ENCODE measurements at places on chromosomes 6 and 20. TPM values are rescaled to one million over a fixed set of nuclear protein-coding genes. Genes with fewer than 3 reads are reported as not detected.

DNA sequence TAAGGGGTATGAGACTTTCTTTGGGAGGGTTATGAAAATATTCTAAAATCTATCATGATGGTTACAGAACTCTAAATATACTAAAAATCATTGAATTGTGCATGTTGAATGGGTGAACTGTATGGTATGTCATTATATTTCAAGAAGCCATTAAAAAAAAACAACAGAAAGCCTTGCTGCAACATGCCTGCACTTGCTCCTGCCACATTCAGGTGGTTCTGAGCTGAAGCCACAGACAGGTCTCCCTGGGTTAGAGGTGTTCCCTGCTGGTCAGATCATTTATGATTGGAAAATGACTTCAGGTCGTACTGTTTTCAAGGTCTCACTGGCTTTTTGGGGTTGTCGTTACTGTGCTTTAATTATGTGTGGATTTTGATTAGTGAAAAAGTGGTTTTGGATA, 13.3 kb downstream of the GMPR start:
- H3K27me3 ChIP-seq, result no peaks in the 10 kb centered on the region
- H3K4me3 ChIP-seq, result no peak overlapping the region
- DNase-seq, result no peak
- no peaks in the 10 kb centered on the region for H3K36me3 ChIP-seq
- no peaks in the 10 kb centered on the region for H3K4me1 ChIP-seq

- no peaks in the 10 kb centered on the region for H3K4me1 ChIP-seq
These were observed 134.8 kb upstream of the FOXA2 start for GRCh38 chr20:22719167-22719591.

GRCh38 chr6:123908797-123909196, 105.1 kb downstream of the NKAIN2 start:
- no peak for DNase-seq
- H3K4me1 ChIP-seq, result no peaks in the 10 kb centered on the region
- no peak overlapping the region for H3K27ac ChIP-seq
- H3K27me3 ChIP-seq, result no peaks in the 10 kb centered on the region
- H3K36me3 ChIP-seq, result no peaks in the 10 kb centered on the region
- no peak overlapping the region for H3K4me3 ChIP-seq

BCAS4 gene
- polyA plus RNA-seq, result 3.4 TPM

SLC12A5 gene
- polyA plus RNA-seq, result 3.5 TPM

GGTLC1 gene
- 0.16 TPM for polyA plus RNA-seq

GRCh38 chr6:16635810-16636602, 125.3 kb downstream of the ATXN1 start:
- H3K4me3 ChIP-seq, result no peak overlapping the region
- no peak for DNase-seq
- peaks cover 8% of the 10 kb centered on the region for H3K36me3 ChIP-seq
- H3K27me3 ChIP-seq, result no peaks in the 10 kb centered on the region
- H3K4me1 ChIP-seq, result no peaks in the 10 kb centered on the region

- H3K4me3 ChIP-seq, result no peak overlapping the region
- no peak overlapping the region for H3K27ac ChIP-seq
- no peaks in the 10 kb centered on the region for H3K27me3 ChIP-seq
- DNase-seq, result no peak
- no peaks in the 10 kb centered on the region for H3K36me3 ChIP-seq
These were observed 14.0 kb upstream of the GCM1 start for GRCh38 chr6:53162606-53163005.

DNA sequence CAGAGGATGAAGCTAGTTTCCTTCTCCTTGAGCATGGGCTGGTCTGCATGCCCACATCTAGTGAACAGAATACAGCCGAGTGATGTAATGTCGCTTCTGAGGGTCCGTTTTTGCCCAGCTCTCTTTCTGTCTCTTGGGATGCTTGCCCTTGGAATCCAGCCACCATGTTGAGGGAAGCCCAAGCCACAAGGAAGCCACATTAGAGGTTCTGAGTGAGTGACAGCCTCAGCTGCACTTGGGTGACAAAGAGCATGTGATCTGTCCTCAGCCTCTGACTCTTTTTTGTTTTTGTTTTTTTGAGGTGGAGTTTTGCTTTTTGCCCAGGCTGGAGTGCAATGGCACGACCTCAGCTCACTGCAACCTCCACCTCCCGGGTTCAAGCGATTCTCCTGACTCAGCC, 100.6 kb upstream of the SALL4 start:
- no peaks in the 10 kb centered on the region for H3K27me3 ChIP-seq
- H3K4me3 ChIP-seq, result no peak overlapping the region
- H3K27ac ChIP-seq, result no peak overlapping the region
- DNase-seq, result no peak

DNA sequence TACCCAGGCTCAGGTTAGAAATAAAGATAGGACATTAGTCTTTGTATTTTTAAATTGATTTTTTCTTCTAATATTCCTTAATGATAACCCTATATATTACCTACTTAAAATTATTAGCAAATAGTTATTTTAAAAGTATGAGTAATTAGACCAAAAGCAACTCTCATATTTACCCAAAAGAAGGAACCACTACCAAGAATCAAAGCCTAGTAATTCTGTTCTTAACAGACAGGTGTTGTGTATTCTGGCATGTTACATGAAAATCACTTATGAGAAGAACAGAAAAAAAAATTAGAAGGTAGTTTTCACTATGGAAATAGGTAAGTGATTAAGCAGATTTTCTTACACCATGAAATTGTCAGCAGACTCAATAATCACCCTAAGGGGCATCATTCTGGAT, 105.1 kb downstream of the ATG5 start:
- no peak overlapping the region for H3K4me3 ChIP-seq
- H3K4me1 ChIP-seq, result no peaks in the 10 kb centered on the region
- H3K27me3 ChIP-seq, result no peaks in the 10 kb centered on the region
- DNase-seq, result no peak
- H3K36me3 ChIP-seq, result no peaks in the 10 kb centered on the region

DNA sequence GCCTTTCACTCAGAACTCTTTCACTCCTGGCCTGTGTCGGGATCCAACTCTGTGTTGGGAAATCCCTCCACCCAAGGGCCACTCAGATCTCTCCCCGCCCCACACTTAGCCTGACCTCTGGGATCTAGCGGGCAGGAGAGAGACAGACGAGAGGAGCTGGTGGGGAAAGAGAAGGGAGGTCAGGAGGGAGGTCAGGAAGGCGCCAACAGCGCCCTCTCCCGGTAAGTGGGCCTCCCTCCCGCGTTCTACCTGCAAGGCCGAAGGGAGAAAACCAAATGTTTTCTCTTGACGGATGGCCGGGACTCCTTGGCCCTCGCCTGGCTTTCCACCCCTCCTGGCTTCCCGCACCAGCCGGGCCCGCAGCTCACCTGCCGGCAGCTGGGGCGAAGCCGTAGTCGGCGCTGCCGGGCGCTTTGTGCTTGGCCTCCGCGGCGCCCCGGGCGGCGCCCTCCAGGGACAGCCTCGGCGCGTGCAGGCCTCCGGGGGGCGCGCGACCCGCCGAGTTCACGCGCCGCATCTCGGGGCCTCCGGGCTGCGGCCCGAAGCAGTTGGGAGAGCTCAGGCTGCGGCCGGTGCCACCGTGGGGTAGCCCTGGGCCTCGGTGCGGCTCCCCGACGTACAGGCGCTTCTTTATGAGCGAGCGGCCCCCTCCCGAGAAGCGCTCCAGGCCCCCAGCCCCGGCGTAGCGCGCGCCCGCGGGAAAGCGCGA, 38.2 kb downstream of the C6orf132 start:
- peak overlapping the region; percentile 85 for H3K27ac ChIP-seq
- no peaks in the 10 kb centered on the region for H3K27me3 ChIP-seq
- H3K36me3 ChIP-seq, result peaks cover 36% of the 10 kb centered on the region
- H3K4me1 ChIP-seq, result peaks cover 77% of the 10 kb centered on the region
- peak; percentile 78 for DNase-seq

TRAPPC3L gene
- polyA plus RNA-seq, result 0.18 TPM

GRCh38 chr6:142361779-142362750, 60.3 kb downstream of the ADGRG6 start:
- peaks cover 9% of the 10 kb centered on the region for H3K4me1 ChIP-seq
- H3K27me3 ChIP-seq, result no peaks in the 10 kb centered on the region
- H3K36me3 ChIP-seq, result no peaks in the 10 kb centered on the region
- peak; percentile 48 for DNase-seq
- H3K4me3 ChIP-seq, result no peak overlapping the region

DNA sequence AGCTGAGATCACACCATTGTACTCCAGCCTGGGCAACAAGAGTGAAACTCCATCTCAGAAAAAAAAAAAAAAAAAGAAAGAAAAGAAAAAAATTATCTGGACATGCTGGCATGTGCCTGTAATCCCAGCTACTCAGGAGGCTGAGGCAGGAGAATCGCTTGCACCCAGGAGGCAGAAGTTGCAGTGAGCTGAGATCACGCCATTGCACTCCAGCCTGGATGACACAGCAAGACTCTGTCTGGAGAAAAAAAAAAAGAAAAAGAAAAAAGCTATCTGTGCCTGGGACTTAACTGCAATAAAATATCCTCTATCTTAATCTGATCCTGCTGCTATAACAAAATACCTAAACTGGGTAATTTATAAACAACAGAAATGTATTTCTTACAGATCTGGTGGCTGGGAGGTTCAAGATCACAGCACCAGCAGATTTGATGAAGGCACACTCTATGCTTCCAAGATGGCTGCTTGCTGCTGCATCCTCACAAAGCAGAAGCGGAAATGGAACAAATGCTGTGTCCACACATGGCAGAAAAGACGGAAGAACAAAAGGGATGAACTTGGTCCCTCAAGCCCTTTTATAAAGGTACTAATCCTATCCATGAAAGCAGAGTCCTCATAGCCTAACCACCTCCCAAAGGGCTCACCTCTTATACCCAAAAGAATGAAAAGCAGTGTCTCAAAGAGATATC, 273.3 kb upstream of the JARID2 start:
- no peaks in the 10 kb centered on the region for H3K4me1 ChIP-seq
- no peak for DNase-seq
- H3K27ac ChIP-seq, result no peak overlapping the region
- H3K4me3 ChIP-seq, result no peak overlapping the region

DNA sequence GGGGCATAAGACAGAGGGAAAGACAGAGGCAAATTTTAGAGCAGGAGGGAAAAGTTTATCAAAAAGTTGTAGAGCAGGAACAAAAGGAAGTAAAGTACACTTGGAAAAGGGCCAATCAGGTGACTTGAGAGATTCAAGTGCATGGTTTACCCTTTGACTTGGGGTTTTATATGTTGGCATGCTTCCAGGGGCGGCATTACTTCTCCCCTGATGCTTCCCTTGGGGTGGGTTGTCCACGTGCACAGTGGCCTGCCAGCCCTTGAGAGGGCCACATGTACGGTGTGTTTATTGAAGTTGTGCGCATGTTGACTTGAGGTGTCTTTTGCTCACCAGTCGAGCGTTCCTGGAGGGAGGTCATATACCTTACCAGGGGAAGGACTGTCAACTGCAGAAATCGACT, 259.5 kb upstream of the JARID2 start:
- peak; percentile 33 for DNase-seq
- no peaks in the 10 kb centered on the region for H3K36me3 ChIP-seq
- no peaks in the 10 kb centered on the region for H3K27me3 ChIP-seq

- no peak overlapping the region for H3K4me3 ChIP-seq
- H3K27me3 ChIP-seq, result no peaks in the 10 kb centered on the region
- no peaks in the 10 kb centered on the region for H3K36me3 ChIP-seq
- no peak for DNase-seq
- no peak overlapping the region for H3K27ac ChIP-seq
These were observed 660.5 kb downstream of the DOK5 start for GRCh38 chr20:55135923-55136322.

- H3K36me3 ChIP-seq, result peaks cover 68% of the 10 kb centered on the region
- H3K27ac ChIP-seq, result no peak overlapping the region
- no peak for DNase-seq
- H3K4me1 ChIP-seq, result peaks cover 42% of the 10 kb centered on the region
These were observed 5.8 kb downstream of the GATA5 start for GRCh38 chr20:62470001-62470400.

- no peaks in the 10 kb centered on the region for H3K27me3 ChIP-seq
- H3K36me3 ChIP-seq, result no peaks in the 10 kb centered on the region
- H3K4me3 ChIP-seq, result no peak overlapping the region
- no peak overlapping the region for H3K27ac ChIP-seq
- peaks cover 11% of the 10 kb centered on the region for H3K4me1 ChIP-seq
These were observed 101.4 kb downstream of the SLX4IP start for GRCh38 chr20:10536531-10536930.

MOCS1 gene
- polyA plus RNA-seq, result 14.6 TPM

DNA sequence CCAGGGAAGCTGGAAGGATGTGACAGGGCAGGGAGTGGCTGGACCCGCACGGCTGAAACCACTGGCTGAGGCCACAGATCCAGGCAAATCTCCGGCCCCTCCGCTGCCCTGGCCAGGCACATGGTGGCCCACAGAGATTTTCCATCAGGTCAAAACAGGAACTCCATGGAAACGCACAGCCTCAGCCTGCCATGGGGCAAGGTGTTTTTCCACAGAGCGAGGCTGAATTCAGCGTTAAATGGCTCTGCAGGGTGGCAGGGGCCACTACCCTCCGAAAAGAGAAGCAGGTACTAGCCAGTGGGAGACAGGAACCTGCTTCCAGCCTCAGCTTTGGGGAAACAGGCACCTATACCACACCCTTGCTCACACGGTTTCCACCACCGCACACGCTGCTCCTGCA, 53.1 kb downstream of the PREX1 start:
- no peak overlapping the region for H3K4me3 ChIP-seq
- no peak overlapping the region for H3K27ac ChIP-seq
- no peaks in the 10 kb centered on the region for H3K36me3 ChIP-seq
- no peaks in the 10 kb centered on the region for H3K27me3 ChIP-seq

DNA sequence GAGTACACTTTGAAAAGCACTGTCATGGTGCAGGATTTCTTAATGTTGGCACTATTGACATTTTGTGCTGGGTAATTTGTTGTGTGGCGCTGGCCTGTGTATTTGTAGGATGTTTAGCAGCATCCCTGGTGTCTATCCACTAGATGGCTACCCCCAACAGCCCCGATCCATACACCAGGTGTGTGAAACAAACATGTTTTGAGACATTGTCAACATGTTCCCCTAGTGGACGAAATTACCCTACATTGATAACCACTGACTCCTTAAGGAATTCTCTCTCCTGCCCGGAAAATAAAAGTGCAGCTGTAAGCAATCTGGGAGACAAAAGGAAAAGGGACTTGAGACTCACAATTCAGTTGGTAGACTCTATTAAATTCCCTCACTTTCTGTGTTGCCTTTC, 52.6 kb upstream of the TMEM200A start:
- H3K27ac ChIP-seq, result no peak overlapping the region
- no peak for DNase-seq
- H3K27me3 ChIP-seq, result no peaks in the 10 kb centered on the region
- H3K4me1 ChIP-seq, result no peaks in the 10 kb centered on the region
- H3K36me3 ChIP-seq, result no peaks in the 10 kb centered on the region

DNA sequence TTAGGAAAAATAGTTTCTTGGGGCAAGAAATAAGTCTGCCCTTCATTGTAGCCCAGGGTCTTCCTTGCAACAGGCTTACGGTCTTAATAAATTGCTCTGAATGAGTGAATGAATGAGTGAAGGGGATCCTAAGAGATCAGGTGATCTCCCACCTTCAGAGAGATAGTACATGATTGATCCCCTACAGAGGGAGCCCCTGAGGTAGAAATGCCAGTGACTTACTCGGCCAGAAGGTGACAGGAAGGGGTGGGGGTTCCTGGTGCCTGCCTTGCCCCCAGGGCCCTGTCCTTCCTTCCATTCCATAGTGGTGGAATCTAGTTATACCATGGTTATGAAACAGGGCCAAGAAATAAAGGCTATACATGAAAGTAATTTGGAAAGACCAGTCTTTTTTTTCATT, 215.3 kb upstream of the SSTR4 start:
- H3K36me3 ChIP-seq, result no peaks in the 10 kb centered on the region
- H3K4me3 ChIP-seq, result no peak overlapping the region
- H3K27me3 ChIP-seq, result no peaks in the 10 kb centered on the region
- no peak for DNase-seq

CRISP2 gene
- polyA plus RNA-seq, result 0.34 TPM

All from large intestine (tissue), 12 donors.